Stimulated activated CD4-positive, alpha-beta T cell treated with anti-CD3 and anti-CD28 coated beads, Interleukin-1b, Interleukin-23, amount 100 ng/mL, for 4 hours (primary cell): ENCODE measurements at places on chromosomes 2 and 18.

DNA sequence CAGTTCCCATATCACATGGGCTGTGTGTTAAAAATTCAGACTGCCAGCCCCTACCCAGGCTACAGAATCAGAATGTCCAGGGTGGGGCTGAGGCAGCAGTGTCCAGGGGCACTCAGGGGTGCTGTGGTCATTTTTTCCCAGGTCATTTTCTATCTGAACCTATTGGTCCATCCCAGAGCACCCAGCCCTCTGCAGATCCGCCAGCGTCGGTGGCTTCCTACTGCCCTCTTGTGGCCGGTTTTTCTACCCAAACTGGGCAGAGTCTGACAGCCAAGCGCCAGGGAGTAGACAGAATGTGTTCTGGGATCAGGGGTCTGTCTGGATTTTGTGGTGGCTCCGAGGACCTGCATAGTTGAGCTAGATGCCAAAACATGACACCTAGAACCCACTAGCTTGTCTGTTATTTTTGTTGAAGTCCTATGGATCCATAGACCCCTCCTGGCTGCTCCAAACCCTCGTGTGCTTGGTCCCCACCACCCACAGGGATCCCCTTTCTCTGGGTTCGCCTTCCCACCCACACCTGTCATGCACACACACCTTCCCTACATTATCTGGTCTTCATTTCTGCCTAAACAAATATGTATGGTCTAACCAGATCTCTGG lies 34.1 kb upstream of the RMDN2 start:
- peak; percentile 53 for DNase-seq

GRCh38 chr2:101011152-101011551 lies 9.1 kb downstream of the RPL31 start:
- DNase-seq = no peak

GRCh38 chr2:95040426-95040825 lies 14.9 kb downstream of the MAL start:
- DNase-seq = no peak

DNA sequence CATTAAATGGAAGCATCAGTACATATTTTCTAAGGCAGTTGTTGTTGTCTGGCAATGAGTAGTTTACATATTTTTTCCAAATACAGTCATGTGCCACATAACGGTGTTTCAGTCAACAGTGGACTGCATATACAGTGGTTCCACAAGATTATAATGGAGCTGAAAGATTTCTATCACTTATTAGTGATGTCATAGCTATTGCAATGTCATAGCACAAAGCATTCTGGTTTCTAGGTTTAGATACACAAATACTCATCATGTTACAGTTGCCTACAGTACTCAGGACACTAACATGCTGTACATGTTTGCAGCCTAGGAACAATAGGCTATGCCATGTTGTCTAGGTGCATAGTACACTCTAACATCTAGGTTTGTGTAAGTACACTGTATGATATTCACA lies 45.0 kb downstream of the RND3 start:
- no peak for DNase-seq

- peak; percentile 53 for DNase-seq
These were observed at the start of gene EMX1 for GRCh38 chr2:72917138-72917876. TSS of gene EMX1 (plus strand) at chr2:72917519. CDS start at chr2:72917853, 334 bp downstream.

- DNase-seq = no peak
These were observed 24.4 kb downstream of the GPR39 start for GRCh38 chr2:132441051-132441450.

GRCh38 chr2:191790737-191791136 lies 56.2 kb downstream of the CAVIN2 start:
- DNase-seq = no peak

DNA sequence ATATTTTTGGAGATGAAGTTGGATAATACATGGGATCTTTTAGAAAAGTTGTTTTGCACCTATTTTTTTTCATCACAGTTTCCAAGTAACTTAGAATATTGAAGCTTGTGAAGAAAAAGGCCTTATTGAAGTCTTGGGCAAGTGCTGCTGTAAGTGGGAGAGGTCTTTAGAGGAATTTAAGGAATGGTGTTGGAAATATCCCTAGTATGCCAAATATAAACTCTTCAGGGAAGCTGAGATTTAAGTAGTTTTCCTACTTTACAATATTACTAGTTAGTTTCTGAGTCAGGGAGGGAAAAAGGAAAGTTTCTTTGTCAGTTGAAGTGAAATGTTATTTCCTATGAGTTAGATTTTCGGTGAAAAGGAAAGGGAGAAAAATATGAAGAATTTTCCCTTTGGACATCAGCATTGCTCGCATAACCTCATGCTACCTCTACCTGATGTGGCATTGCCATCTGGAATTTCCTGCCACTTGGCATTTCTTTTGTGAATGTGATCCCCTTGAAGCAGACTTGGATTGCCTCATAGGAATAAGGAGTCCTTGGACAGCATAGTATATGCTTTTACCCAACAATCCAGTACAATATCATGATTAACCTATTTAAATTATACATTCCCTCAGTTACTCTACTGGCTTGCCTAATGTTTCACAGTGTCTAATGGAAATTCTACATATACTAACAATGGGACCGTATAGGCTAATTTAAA lies 12.1 kb downstream of the PLEKHH2 start:
- no peak for DNase-seq

DNA sequence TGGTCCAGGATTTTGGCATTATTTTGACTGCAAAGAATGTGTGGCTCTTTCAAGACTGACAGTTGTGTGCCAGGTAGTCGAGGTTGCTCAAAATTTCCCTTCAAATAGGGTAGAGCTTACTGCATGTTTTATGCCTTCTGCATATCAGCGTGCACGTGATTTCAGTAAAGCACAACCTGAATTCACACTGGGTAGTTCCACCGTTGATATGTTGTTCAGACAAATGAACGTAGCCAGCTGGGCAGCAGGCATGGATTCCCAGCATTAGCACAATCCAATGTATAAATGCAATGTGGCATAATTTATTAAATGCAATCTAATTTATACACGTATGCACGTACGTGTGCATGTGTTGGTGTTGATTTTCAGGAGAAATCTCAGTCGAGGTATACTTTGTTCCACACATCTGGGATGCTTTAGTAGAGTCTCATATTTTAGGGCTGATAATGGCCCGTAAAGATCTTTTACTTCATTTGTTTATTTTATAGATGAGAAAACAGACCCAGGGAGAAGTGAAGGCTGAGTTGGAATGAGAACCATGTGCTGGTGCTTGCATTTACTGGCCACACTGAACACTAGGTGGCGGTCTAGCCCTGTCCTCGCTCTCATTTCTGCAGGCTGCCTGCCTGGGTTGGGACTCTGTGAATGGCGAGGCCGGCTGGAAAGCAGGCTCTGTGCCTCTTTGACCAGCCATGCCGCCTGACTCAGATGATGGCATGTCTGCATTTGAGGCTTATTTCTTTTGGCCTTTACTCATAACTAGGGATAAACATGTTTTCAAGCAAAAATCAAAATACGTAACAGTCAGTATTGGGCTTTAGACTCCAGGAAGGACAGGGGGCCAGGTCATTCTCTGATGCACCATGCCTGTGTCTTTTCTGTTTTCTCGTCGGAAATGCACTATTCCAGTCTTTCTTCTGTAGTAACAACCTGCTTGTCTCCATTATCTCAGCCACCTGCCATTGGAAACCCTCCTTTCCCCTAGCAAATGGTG lies 120.4 kb downstream of the RNF144A start:
- peak; percentile 39 for DNase-seq

DNA sequence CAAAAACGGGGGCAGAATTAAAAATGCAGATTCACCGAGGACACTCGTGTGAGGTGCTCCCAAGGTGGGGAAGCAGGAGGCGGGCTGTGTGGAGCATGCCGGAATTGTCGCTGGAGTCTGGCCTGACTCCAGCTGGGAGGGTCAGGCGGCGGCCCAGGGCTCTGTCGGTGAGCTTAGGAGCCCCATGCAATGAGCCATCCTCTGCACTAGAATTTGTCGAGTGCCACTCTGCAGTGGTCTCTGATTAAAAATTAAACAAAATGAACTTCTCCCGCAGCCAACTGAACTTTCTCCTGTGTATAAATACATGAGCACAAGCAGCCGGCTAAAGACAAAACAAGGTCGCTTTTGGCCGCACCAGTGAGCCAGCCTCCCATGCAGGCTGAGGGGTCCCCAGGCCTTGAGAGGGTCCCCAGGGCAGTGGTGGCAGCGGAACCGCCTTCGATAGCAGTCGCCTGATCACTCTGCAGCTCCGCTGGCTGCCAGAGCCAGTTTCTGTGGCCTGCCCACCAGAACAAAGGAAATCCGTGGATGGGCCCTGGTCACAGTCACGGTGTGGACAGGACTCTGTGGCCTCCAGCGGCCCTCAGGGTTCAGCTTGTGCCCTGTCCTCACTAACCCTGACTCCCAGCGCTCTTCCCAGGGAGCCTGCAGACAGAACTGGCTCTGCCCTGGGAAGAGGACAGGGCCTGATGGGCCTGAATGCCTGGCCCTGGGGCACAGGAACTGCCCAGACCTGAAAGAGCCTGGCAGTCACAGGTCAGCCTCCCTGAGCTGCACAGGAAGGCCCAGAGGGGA lies 201.3 kb downstream of the EIPR1 start:
- DNase-seq = no peak

GRCh38 chr18:57433482-57433881 lies 1.7 kb upstream of the ONECUT2 start:
- DNase-seq = no peak

GRCh38 chr18:10239103-10239502 lies 215.3 kb upstream of the APCDD1 start:
- no peak for DNase-seq

- no peak for DNase-seq
These were observed 5.3 kb upstream of the VPS4B start for GRCh38 chr18:63427558-63427957.

GRCh38 chr18:52401236-52401635 lies 61.2 kb downstream of the DCC start:
- no peak for DNase-seq

- no peak for DNase-seq
These were observed 10.7 kb downstream of the GPR45 start for GRCh38 chr2:105252271-105252670.

- DNase-seq = no peak
These were observed 139.0 kb downstream of the ANKRD44 start for GRCh38 chr2:197171582-197171981.

DNA sequence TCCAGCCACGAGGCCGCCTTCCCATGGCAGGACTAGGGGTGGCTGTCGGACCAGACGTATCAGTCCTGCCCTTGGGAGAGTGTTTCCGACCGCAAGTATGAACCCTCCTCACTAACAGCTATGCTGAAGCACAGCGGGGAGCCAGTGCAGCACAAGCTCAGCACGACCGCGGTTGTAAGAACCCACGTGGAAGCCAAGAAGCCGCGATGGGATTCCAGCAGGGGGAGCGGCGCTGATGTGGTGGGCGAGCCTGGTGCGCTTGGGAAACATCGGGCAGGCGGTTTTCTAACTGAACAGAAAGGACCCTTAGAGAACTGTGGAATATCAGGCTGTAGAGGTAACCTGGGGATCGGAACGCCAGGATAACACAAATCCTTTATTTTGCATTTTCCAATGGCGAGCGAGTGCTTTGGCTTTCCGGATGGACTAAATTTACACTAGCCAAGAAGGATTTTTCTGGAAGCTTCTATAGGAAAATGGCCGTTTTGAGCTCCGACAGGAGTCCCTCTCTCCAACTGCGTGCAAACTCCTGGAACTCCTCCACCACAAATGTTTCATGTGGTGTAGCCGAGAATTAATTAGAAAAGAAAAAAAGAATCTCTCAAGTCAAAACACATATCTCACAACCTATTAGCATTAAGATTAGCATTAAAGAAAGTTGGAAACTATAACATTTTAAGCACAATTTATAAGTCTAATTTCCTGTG lies 132.0 kb upstream of the MYCN start:
- no peak for DNase-seq

DNA sequence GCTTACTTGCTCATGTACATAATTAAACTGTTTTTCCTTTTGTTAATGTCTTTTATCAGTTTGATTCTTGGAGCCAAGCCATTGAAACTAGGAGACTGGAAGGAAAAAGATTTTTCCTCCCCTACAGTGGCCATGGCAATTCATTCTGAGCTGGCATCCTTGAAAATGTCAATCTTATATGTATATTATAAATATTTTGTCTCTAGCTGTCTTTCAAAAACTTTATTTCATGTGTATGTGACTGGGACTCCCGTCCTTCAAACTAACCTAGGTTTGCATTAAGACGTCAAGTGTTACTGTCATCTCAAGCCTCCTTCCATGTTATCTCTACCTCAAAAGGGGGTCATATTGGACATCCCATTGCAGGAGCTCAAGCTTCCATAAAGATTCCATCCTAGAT lies 280.4 kb downstream of the HRH4 start:
- no peak for DNase-seq

DNA sequence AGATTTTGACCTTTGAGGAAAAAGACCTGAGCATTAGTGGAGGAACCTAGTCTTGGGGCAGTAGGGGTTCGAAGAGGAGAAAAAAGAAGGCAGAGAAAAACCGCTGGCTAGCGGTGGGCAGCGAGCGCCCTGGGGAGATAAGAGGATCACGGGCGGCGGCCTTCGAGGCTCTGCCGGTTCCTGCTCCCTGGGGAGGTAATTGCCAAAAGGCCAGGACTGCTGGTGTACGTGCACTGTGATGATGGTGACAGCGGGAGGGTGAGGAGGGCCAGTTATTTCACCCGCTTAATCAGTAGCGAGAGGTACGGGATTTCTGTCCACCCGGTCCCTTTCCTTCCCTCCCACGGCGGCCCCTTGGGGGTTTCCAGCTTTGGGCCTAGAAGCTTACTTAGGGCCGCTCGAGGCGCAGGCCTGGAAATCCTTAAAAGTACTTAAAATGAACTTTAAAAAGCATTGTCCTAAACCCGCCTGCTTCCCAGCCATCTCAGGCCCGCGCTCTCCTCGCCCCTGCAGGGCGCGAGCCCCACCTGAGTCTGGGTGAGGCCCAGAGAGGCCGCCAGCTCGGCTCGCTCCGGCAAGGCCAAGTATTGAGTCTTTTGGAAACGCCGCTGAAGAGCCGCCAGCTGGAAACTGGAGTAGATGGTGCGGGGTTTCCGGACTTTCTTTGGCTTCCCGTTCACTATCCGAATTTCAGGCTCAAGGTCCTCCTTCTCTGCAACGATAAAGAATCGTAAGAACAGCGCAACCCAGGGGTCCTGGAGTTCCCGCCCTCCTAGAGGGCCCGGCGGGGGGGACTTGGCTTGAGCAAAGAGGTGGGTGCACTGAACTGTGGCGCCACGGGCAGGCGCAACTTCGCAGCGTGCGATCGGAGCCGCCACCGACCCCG lies 1.5 kb downstream of the DLX2 start:
- no peak for DNase-seq

GRCh38 chr2:85243101-85244072 lies 84.4 kb downstream of the TGOLN2 start:
- no peak for DNase-seq

DNA sequence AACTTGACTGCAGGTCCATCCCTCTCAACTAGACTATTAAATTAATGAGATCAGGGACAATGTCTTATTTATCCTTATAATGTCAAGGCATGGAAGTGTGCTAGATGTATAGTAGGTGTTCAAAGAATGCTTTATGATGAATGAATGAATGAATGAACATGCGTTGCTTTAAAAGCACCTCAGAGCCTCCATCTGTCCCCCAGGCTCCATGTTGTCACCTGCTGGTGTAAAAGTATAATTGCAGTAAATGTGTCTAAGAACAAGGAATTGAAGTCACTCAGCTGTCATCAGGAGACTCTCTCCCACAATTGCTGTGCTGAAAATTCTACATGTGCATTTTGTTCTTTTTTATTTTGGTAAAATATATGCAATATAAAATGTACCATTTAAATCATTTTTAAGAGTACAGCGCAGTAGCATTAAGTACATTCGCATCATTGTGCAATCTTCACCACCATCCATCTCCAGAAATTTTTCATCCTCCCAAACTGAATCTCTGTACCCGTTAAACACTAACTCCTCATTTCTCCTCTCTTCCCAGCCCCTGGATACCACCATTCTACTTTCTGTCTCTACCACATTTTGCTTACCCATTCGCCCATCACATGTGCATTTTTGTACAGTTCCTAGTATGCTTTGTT lies 52.6 kb downstream of the GNAL start:
- DNase-seq = no peak

GRCh38 chr2:105194022-105194675 lies 47.4 kb upstream of the GPR45 start:
- DNase-seq = no peak
